ENCODE measurements at places on chromosomes 4 and X.

DNA sequence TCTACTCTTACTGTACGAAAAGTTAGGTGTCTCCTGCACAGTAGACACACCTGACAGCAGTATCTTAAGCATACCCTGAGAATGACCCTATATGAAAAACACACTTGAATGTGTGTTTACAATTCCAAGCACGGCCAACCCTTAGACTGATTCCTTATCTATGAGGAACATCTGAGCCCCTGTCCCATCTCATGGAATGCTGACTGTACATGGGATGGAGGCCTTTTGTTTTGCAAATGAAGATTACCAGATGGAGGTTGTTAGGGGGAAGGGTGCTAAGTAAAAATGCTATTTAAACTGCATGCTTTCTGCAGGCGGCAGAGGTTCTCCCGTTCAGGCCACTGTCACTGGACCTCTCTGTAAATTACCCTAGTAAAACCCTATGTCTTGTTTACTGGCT lies 2.2 kb downstream of the PAQR3 start:
- no peak for DNase-seq

GRCh38 chr4:107392951-107393350 lies 327.1 kb downstream of the PAPSS1 start:
- peak; percentile 23 for DNase-seq

- no peak for DNase-seq
Observed at GRCh38 chr4:181820553-181820952, 422.6 kb upstream of the TENM3 start.

GRCh38 chr4:8067945-8068896 lies 90.4 kb downstream of the ABLIM2 start:
- no peak for DNase-seq

DNA sequence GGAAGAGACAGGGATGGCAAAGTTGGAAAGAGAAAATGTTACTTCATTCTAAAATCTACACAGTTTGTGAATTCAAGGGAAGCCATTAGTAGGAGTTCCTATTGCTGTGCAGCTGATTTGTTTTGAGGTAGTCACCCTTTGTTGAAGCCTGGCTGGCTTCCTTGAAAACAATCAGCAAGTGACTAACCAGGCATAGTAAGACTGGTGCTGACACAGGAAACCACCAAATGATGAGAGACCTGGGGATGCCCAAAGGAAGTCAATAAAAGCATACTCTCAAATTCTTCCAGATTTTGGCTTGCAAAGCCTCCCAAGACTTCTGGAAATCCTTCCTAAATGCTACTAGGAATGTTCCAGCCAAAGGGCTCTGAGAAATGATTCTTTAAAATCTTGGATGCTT lies 23.9 kb upstream of the PRDM8 start:
- no peak for DNase-seq

DNA sequence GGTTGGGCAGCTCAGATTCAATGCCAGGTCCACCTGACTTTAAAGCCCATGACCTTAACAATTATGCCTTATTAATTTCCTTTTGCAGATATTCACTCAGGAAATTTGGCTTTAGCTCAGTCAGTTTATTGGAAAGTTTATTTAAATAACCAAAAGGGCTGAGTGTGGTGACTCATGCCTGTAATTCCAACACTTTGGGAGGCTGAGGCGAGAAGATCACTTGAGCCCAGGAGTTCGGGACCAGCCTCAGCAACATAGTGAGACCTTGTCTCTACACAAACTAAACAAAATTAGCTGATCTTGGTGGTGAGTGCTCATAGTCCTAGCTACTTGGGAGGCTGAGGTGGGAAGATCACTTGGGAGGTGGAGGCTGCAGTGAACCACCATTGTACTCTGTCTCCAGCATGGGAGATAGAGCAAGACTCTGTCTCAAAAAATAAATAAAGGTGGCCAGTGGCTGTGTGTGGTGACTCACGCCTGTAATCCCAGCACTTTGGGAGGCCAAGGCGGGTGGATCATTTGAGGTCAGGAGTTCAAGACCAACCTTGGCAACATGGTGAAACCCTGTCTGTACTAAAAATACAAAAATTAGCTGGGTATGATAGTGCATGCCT lies 43.3 kb downstream of the RHOH start:
- DNase-seq, result no peak

DNA sequence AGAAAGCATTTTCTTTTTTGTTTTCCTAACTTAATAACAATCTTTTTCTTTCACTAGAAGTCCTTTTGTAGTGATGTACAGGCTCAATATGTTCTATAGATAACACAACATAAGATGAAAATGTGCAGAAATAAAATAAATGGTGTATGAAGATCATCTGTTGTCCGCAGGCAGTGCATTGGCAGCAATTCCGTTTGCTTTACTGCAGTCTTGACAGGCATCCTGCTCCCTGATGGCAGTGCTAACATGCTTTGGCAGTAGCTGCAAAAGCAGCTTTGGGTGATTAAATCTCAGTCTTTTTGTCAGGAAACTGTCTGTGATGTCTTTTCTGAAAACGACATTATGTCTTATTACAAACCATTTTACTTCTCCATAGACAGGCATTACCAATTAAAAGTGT lies 131.4 kb downstream of the TRAM1L1 start:
- no peak for DNase-seq

- DNase-seq, result no peak
Observed at GRCh38 chr4:86556791-86557415, 37.2 kb upstream of the PTPN13 start.

- peak; percentile 62 for DNase-seq
Observed at GRCh38 chr4:158856852-158857251, 88.0 kb downstream of the FNIP2 start.

- DNase-seq, result peak; percentile 85
Observed at GRCh38 chr4:13701937-13702446, 74.5 kb upstream of the BOD1L1 start.

DNA sequence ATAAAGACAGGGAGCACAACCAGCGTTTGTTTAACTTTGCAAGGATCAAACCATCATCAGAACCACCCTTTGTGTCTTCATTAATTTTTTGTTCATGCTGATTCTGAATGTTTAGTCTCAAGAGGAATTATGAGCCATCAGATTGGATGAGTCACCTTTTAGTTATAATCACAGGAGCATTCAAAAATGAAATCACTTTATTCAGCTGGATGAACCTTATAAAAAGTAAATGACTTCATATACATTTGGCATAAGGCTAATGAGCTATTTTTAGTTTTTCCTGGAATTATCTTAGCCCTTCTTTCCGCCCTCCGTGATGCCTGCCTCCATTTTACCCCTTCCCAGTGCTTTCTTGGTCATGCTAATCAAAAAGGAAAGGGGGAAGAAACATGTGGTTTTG lies 103.6 kb downstream of the SORBS2 start:
- DNase-seq, result no peak
